CD4-positive, alpha-beta T cell treated with Interleukin-12 subunit alpha and Interleukin-12 subunit beta, for 1 hour (primary cell): ENCODE measurements at places on chromosomes 12 and 14.
A peak's percentile ranks its signal among the peaks of the same experiment; 100 is the strongest.

DNA sequence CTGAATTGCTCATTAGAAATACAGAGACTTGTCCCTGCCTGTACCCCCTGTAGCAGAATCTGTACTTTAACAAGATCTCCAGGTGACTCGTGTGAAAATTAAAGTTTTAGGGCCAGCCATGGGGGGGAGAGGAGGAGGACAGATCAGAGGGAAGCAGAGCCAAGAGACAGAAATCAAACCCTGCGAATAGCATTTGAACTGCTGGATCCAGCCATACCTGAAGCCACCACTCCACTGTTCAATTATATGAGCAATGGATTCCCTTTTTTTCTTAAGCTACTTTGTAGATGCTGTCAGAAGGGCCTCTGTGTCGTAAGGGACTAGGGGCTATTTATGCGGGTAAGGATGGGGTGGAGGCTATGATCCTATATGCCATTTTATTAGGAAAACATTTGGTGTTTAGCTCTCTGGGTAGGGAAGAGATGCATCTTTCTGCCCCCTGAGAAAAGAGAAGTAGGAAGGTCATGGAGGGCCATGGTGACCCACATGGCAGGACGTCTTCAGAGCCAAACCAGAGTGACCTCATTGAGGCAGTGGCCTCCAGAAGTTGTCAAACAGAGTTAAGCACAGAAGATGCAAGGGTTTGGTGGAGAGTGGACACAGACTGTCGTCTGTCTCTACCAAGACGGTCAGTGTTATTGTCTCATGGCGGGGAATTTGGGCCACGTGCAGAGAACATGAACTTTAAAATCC, 203.9 kb downstream of the PHETA1 start:
- no peak for DNase-seq

- peak; percentile 19 for DNase-seq
Measured at GRCh38 chr14:55386037-55386808, 25.4 kb downstream of the ATG14 start.

GRCh38 chr14:105445290-105445689, 25.7 kb downstream of the MTA1 start:
- no peak for DNase-seq

DNA sequence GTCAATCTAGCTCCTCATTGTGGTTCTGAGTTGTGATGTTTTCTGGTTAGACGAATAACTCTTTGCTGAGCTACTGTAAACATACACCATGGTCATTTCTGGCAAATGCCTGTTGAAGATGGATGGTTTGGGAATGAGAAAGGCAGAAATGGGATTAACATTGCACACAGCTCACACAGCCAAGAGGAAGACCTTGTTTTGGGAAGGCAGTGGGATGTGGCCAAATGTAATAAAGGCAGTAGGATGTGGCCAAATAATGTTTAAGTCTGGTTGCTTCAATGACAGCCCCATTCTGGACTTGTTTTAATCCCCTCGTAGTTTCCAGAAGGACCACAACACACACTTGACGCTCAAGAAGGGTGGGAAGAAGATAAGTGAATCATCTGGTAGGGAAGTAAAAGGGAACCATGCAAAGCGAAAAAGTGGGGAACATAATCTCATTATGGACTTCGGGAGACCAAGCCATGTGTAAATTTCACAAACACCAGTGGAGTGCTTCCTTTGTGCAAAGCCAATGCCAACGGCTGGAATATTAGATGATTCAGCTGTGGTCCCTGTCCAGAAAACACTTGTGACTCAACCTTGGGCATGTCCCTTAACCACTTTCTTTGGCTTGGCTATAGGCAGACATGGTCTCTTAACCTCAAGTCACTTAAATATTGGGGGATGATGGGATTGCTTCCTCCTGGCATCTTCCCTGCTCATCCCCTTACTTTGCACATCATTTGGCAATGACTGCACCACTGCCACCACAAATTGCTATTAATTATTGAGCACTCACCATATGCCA, 284.4 kb upstream of the CRY1 start:
- no peak for DNase-seq

- peak; percentile 90 for DNase-seq
Measured at GRCh38 chr12:121776190-121777098, 17.0 kb downstream of the RHOF start.

DNA sequence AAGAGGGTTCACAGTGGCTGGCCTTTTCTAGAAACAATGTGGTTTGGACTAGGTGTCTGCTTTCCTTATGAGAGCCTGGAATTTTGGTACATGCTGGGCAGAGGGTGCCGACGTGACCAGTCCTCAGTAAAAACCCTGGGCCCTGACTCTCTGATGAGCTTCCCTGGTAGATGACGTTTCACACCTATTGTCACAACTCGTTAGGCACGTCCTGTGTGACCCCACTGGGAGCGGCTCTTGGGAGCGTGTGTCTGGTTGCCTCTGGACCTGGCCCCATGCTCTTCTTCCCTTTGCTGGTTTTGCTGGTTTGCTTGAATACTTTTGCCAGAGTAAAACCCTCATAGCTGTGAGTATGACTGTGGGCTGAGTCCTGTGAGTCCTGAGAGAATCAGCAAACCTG, 136.9 kb downstream of the RIMBP2 start:
- DNase-seq, result no peak

DNA sequence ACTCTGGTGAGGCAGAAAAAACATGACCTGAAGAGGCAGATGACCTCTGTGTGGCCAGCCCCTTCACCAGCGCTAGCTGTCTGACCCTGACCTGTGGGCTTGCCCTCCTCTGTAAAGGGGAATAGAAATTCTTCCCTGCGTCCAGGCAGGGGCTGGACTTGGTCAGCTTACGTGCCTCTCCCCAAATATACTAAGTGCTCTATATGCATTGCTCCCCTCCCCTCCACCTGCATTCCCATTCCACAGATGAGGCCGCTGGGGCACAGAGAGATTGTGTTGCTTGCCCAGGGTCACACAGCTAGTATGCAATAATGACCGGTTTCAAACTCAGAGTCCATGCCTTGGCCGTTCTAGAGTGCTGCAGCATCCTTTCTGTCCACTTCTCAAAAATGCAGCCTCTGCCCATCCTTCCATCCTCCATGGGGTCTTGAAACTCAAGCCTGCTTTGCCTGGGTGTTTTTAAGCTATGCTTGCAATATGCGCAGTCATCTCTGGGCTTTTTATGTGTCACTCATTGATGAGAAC, 303.9 kb downstream of the CACNA1C start:
- DNase-seq, result no peak

DNA sequence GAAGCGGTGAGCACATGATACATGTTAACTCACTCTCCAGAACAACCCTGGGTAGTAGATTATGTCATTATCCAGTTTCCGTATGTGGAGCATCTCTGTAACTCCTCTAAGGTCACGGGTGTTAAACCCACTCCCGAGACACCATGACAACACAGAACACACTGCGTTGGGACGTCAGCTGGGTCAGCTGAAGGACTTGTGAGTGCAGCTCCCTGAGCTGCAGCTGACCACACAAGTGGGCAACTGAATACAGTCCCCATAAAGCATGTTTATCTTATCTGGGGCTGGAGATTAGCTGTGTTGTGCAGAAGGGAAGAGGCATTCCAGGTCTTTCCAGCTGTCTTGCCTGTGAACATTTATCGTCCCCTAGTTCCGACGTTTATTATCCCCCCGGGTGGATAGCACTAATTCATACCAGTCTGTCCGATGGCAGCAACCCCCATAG, 211.5 kb downstream of the CHST11 start:
- DNase-seq, result no peak

DNA sequence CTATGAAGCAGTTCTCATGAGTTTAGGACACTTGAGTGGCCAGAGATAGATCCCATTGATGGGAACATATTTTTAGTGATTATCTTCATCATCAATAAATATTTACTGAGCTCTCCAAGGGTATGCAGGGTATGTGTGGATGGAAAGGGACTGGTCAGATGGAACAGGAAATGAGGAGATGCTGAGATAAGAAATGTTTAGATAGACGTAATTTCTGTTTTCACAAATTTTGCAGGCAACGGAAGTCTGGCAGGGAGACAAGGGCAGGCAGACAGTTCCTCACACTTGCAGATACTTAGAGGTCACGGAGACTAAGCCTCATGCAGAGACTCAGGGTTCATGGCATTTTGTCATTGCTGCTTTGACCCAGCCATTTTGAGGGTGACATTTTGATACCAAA, 24.3 kb downstream of the BCL2L14 start:
- DNase-seq, result no peak

DNA sequence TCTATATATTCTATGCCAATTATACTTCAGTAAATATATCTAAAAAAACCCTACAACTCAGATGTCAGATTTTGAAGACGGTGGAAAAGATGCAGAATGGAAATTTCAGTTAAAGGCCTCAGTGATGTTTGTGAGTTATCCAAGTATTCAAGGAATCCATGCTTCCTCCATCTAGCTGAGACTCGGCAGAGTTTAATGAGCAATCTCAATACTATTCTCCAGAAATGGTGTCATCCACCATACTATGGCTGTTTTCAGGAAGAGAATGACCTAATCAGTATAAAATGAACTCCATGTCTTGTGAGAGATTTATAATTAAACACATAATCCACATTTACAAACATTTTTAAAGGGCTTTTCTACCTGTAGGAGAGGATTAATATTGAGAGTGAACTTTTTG, 66.0 kb downstream of the KLHL28 start:
- no peak for DNase-seq
